ENCODE measurements at places on chromosomes 7 and 10.

- no peak for DNase-seq
Measured at GRCh38 chr10:30770229-30770628, 140.7 kb upstream of the LYZL2 start.

DNA sequence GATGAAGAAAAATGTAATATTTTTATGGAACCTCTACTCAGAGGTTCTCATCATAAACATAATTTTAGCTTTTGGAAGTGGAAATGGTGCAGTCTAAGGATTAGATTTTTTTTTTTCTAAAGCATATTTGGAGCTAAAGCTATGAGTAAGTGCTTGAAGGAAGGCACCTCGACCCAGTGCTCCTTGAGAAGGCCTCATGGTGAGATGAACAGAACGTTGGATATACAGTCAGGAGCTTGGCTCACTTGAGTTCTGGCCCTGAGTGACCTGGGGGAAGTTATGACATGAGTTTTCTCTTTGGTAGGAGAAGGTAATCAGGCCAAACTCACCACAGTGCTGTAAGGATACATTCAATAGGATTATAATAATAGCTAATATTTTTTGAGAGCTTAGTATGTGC lies 163.3 kb downstream of the JCAD start:
- DNase-seq: no peak

DNA sequence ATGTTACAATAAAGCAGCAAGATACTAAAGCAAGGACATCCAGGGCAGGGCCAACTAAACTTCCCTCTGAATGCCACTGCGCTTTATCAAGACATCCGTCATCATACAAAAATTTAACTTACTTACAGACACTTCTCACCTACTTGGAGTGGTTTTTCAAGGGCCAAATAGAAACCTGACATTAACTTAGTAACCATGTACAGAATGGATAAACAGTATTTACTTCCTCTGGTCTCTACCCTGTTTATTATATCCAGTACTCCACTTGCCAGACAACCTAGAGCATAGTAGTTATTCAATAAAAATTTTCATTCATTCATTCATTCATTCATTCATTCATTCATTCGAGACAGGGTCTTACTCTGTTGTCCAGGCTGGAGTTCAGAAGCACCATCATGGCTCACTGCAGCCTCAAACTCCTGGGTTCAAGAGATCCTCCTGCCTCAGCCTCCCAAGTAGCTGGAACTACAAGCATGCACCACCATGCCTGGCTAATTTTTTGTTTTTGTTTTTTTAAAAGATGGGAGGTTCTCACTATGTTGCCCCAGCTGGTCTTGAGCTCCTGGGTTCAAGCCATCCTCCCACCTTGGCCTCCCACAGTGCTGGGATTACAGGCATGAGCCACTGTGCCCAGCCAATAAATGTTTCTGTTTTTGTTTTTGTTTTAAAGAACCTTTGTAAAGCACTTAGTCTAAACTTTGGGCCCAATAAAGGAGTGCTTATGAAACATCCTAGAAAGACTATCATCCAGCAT lies 19.0 kb downstream of the SMURF1 start:
- no peak for DNase-seq

DNA sequence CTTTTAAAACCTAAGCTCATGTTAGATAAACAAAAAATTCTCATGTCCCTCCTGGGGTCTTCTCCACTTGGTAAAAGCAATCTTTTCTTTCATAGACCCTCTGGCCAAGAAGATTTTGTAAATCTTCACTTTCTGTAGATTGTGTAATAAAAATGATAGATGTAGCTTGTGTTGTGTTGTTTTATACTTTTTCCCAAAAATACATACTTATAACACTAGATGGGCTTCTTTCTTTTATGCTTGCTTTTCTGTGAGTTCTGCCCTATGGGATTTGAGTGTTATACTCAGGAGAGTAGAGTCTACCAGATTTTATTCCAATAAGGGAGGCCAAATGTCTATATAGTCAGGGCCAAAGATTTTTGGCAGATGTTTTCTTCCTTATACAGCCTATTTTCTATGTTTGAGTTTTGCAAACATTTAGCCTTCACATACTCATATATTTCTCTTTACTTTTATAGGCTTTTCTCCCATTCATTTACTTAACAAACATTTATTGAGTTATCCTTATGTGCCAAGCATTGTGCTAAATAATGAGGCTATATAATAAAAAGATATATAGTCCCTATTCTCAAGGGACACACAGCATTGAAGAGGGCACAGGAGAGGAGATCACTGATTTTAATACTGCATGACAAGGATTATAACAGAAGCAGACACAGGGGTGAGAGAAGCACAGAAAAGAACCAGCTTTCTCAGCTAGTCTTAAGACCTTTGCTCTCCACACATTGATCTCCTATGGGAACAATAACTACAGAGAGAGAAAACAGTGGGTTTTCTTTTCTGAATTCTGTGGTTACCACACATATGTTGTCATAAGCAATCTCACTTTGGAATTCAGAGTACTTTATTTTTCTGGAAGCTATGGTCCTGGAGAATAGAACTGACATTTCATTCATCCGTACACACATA lies 58.0 kb upstream of the PNLIP start:
- DNase-seq: no peak

- peak; percentile 12 for DNase-seq
Measured at GRCh38 chr10:62373995-62374861, at the start of gene ZNF365. Gene ZNF365, plus strand, starts transcription at chr10:62374369. Its CDS starts 1,825 bp downstream, at chr10:62376194.

DNA sequence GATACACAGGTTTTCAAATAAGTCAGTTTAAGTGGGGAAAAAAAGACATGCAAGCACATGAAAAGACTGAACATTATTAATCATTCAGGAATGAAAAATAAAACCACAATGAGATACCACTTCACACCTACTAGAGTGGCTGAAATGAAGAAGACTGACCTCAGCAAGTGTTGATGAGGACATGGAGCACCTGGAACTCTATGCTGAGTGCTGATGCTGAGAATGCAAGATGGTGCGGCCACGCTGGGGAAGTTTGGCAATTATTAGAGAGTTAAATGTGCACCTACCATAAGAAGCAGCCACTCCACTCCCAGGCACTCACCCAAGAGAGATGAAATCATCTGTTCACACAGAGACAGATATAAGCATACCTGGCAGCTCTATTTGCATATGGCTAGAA lies 32.9 kb upstream of the ELFN1 start:
- DNase-seq: no peak

- peak; percentile 53 for DNase-seq
Measured at GRCh38 chr10:600876-601659, 88.4 kb downstream of the DIP2C start.

- no peak for DNase-seq
Measured at GRCh38 chr10:125006188-125006680, 64.3 kb downstream of the ZRANB1 start.

- DNase-seq: no peak
Measured at GRCh38 chr7:40437498-40437897, 302.7 kb downstream of the SUGCT start.

GRCh38 chr7:110831419-110831818 lies 259.5 kb upstream of the LRRN3 start:
- DNase-seq: no peak

- DNase-seq: no peak
Measured at GRCh38 chr10:116740971-116741370, 1.4 kb downstream of the HSPA12A start.
